ENCODE measurements at places on chromosomes 12 and 14.

- no peak for DNase-seq
These were observed 9.1 kb downstream of the OR6S1 start for GRCh38 chr14:20632448-20632830.

DNA sequence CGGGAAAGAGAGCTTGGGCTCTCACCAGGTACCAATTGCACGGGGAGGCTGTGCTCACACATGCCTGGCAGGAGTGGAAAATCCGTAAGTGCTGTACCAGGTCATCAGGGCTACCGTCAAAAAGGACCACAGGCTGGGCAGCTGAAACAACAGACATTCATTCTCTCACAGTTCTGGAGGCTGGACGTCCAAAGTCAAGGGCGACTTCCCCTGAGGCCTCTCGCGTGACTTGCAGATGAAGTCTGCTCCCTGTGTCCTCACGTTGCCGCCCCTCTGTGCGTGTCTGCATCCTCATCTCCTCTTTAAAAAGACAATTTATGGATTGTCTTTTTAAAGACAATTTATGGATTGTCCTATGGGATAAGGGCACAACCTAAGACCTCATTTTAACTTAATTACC lies 73.8 kb upstream of the FZD10 start:
- DNase-seq = no peak

- no peak for DNase-seq
These were observed 28.3 kb upstream of the GALNT9 start for GRCh38 chr12:132357623-132358186.

DNA sequence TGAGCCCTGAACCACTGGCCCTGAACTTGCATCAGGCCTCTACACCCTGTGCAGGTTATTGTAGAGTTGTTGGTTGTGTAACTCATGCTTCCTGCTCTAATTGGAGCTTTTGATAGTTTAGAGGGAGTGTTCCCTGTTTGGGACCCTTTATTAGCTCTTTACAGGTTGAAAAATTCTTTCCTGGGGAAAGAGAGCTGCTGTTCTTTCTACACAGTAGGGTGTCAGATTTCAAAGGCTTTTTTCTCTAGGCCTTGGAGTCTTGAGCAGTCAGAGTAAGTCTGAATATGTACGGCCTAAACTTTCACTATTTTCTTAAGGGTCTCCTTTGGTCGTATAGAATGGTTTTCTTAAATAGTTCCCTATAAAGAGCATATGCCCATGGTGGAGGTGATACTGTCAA lies 60.8 kb upstream of the NEDD1 start:
- DNase-seq = no peak

- DNase-seq = no peak
These were observed 8.7 kb upstream of the WDR89 start for GRCh38 chr14:63650256-63650952.

- no peak for DNase-seq
These were observed 145.4 kb downstream of the TMTC2 start for GRCh38 chr12:82832096-82832495.

DNA sequence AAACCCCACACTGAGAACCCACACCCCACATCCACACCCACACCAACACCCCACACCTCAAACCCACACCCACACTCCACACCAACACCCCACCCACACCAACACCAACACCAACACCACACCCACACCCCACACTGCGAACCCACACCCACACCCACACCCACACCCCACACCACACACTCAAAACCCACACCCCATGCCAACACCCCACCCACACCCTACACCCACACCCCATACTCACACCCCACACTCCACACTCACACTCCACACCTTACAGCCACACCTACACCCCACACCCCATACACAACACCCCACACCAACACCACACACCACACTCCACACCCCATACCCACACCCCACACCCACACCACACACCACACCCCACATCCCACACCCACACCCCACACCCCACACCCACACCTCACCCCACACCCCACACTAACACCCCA lies 38.0 kb downstream of the TMEM120B start:
- DNase-seq = no peak

DNA sequence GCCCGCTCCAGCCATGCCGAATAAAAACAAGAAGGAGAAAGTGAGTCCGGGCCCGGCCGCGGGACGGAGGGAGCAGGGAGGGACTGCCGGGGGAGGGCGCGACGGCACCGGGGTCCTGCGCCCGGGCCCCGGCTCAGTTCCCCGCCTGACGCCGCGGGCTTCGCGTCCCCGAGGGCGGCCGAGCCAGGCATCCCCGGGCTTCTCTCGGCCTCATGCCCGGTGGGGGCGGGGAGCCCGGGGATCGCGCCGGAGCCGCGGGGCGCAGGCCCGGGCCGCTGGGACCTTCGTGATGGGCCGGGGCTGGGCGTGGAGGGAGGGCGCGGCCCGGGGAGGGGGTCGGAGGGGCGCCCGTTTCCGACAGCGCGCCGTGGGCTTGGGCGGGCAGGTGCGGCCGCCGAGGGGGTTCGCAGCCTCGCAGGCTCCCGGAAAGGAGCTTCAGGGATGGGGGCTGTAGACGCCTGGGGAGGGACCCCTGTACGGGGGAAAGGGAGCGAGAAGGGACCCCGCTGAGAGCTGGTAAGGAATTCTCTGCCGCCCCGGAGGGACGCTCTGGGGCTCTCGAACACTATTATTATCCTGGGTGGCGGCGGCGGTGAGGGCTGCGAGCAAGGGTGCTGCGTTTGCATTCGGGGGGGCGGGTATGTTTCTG lies 496 bp downstream of the PPP2R5C start:
- peak; percentile 57 for DNase-seq

DNA sequence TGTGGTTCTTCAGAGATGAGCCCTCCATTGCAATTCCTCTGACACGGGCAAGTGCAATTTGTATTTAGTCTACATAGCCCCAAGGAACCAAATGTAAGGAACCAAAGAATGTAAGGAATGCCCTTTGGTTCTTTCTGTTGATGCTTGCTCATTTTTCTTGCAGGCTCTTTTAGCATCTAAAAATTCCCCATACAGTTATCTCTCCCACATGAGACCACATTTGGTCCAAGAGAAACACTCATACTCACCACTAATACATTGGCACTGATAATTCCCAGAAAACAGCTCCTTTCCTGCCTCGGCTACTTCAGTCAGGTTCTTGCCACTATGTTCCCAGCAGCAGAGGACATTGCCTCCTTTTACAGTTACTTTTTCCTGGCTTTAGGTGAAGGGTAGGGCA lies 332.6 kb downstream of the AEBP2 start:
- no peak for DNase-seq

- DNase-seq = peak; percentile 91
These were observed 117.6 kb downstream of the SCARB1 start for GRCh38 chr12:124745891-124746570.

DNA sequence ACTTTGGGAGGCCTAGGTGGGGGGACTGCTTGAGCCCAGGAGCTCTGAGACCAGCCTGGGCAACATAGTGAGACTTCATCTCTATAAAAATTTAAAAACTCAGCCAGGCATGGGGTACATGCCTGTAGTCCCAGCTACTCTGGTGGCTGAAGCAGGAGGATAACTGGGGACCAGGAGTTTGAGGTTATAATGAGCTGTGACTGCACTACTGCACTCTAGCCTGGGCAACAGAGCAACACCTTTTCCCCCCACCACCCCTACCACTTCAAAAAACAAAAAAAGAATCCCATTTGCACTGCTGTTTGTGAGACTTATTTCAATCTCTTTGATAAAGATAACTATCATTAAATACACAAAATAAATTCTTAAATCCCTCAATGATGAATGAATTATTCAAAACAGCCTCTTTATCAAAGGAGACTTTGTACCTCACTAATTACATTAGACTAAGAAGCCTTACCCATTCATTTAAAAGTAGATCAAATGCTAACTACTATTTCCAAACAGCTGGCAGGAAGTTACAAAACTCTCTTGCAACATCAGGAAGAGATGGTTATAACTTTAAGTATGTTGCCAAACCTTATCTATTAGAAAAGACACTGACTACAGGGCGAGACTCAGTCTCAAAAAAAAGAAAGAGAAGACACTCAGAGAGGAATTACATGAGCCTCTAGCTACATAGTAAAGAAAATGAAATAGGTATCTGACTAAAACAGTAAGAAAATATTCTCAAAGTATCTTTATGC lies 14.7 kb downstream of the BLTP3B start:
- DNase-seq = no peak

GRCh38 chr12:43106355-43106754 lies 445.6 kb downstream of the ADAMTS20 start:
- no peak for DNase-seq

DNA sequence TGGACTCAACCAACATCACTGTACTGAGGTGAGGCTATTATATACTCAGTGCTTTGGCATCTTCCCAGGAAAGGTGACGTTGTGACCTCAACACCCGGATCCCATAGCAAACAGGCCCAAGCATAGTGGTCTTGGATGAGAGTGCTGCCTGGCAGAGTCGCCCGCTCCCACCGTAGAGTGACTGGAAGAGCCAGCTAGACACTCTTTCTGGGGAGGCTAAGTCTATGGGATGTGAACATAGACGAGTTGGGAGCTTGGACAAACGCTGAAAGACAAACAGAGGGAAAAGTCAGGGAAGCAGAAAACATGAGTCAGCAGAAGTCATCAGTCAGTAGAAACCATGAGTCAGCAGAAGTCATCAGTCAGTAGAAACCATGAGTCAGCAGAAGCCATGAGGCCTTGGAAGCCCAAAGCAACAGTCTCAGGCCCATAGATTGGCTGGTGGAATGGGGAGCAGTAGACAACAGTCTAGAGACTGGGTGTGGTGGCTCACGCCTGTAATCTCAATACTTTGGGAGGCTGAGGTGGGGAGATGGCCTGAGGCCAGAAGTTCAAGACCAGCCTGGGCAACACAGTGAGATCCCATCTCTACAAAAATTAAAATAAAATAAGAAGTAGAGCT lies 66.4 kb upstream of the MAP1LC3B2 start:
- peak; percentile 59 for DNase-seq

Data from A549 (cell line).